ENCODE measurements at places on chromosomes 13 and 19.

DNA sequence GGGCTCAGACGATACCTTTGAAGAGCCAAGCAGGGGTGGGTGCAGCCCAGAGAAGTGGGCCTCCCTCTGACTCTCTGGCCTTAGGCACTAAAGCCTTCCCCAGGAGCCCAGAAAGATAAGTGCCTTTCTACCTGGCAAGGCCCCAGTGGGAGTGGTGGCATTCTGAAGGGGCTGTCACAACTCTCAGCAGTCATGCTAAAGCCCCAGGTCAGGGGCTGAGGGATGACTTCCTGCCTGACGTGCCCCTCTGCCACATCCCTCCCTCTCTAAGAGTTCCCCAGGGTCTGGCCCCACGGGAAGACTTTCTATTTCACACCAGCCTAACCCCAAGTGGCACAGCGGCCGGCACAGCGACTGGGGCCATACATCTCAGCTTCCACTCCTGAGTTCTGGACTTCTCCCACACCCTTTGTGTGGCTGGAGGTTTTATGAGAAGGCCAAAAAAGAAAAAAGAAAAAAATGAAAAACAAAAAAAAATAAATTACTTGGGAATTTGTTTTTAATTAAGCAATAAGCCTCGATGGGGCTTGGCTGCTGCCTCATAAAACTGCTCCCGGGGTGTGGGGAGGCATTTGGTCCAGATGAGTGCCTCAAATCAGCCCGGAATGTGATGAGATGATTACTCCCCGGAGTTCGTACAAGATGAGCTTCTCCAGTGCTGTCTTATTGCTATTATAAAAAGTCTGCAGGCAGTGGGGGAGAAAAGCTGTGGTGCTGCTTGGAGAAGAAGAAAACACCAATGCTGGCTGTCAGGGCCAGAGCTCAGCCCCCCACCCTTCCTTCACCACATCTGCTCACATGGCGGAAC lies 28.5 kb upstream of the PLEKHF1 start:
- no peak for DNase-seq

DNA sequence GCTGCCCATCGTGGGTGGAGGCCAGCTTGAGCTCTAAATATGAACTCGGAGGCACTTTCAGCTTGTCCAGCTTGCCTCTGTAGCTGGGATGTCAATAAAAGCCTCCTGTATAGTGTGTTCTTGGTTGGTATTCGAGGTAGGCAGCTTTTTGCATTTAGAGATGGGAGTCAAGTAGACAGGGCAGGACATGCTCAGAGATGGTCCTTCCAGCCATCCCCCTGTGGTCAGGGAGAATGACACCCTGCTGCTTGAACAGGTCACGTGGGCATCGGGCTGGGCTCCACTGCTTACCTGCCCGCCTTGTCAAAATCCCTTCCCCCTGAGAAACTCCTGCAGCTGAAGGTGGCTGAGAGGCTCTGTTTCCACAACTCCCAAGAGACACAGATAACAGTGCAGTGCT lies 302.5 kb downstream of the ZNF536 start:
- no peak for DNase-seq

- DNase-seq: no peak
Observed at GRCh38 chr19:6378041-6378440, 2.3 kb upstream of the PSPN start.

DNA sequence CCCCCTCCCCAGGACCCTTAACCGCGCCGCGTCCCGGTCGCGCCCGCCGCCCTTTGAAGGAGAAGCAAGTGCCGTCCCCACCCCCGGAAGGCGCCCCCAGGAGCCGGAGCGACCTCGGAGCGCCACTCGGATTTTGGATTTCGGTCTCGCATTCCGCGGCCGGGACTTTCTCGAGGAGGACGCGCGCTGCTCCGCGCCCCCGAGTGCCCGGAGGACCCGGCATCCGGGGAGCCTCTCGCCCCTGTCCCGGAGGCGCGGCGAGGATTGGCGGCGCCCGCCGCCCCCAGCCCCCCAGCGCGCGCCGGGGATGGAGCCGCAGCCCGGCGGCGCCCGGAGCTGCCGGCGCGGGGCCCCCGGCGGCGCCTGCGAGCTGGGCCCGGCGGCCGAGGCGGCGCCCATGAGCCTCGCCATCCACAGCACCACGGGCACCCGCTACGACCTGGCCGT lies 1.6 kb downstream of the MIDN start:
- DNase-seq: no peak

DNA sequence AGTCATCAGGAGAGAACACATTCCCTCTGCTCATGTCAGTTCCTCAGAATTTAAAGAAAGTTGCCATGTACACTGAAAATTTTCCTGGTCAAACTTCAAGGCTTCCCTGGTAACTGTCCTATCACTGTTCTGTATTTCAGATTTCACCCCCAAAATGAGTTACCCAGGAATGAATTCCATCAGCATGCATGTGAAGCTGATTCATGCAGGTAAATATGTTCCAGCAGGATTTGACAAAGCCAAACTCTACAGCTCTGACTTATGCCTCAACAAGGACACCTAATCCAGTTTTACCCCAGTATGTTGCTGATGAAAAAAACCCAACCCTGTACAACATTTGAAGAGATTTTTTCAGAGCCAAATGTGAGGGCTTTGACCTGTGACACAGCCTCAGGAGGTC lies 21.5 kb downstream of the LIG4 start:
- no peak for DNase-seq

- peak; percentile 12 for DNase-seq
Observed at GRCh38 chr13:42740753-42741152, 40.6 kb upstream of the FAM216B start.

DNA sequence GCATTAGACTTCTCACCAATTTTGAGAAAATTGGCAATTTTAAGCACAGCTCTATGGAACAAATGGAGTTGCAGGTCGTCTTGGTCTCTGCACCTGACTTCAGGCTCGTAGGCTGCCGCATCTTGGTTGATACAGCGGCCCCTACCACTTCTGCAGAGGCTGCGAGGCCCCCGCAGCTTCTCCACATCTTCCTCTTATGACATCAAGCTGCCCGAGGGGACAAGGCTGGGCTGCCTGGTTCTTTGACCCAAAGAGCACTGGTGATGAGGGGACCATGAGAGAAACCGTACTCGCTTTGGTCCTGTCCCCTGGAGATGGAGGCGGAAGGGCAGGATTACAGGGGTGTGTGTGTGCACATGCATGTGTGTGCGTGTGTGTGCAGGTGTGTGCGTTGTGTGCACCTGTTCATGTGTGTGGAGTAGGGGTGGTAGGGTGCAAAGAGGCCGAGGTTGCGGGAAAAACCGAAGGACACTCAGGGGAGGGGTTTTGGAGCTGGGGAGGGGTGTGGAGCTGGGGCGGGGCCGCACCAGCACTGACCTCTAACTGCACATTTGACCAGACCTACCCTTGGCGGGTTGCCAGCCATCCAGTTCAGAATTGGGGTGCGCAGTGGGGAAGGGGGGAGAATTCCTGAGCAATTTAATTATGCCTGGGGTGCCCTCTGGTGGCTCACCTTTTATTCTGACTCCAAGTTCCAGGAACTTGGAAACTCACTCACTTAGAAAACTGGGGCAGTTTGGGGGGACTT lies 65.1 kb upstream of the ARHGEF7 start:
- no peak for DNase-seq

DNA sequence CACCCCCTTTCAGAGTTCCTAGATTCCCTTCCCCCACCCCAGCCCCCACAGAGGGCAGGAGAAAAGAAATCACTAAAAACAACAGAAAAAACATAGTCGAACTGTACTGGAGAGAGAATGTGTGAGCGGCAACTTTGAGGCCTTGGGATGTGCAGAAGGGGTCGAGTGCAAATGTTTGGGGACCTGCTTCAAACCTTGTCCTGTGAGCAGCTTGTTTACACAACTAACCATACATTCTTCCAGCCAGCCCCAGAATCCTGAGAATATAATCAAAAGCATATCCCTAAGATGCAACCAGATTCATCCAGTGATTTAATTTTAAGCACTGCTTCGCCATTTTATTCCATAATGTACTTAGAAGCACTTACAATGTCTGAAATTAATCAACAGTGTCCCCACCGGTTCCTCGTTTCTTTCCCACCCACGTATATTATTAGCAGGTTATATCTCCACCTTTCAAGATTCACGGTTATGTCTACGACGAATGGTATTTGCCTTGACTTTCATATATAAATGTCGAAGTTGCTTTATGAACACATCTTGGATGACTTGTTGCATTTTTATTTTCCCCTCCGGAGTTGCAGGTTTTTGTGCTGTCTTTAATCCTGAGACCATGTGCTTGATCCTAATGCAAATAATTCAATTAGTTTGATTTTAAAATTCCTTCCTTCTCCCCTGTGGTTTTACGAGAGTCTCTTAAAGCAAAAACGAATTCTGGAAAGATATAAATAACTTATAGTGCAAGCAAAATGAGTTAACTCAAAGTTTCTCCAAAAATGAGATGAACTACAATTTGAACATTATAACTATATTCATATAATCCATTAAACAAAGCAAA lies 107.6 kb downstream of the ZIC5 start:
- DNase-seq: no peak

- no peak for DNase-seq
Observed at GRCh38 chr19:5837761-5838352, 1.6 kb downstream of the FUT6 start.

- DNase-seq: no peak
Observed at GRCh38 chr13:79625517-79625916, 144.6 kb downstream of the NDFIP2 start.

- no peak for DNase-seq
Observed at GRCh38 chr13:36763126-36763722, 55.8 kb upstream of the RFXAP start.

DNA sequence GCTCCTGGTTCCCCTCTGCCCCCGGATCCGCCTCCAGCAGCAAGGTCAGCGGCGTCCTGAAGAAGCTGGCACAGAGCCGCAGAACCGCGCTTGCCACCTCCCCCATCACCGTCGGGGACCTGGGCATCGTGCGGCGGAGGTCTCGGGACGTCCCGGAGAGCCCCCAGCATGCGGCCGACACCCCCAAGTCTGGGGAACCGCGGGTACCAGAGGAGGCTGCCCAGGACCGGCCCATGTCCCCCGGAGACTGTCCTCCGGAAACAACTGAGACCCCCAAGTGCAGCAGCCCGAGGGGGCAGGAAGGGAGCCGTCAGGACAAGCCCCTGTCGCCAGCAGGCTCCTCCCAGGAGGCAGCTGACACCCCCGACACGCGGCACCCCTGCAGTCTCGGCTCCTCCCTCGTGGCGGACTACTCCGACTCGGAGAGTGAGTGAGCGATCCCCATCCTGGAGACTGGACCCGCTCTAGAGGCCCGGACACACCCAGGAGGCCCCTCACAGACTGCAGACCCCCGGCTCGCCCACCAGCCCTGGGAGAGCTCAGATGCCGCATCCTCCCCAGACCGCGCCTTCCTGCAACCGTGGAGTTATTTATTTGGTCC lies 1.6 kb upstream of the MRI1 start:
- no peak for DNase-seq

DNA sequence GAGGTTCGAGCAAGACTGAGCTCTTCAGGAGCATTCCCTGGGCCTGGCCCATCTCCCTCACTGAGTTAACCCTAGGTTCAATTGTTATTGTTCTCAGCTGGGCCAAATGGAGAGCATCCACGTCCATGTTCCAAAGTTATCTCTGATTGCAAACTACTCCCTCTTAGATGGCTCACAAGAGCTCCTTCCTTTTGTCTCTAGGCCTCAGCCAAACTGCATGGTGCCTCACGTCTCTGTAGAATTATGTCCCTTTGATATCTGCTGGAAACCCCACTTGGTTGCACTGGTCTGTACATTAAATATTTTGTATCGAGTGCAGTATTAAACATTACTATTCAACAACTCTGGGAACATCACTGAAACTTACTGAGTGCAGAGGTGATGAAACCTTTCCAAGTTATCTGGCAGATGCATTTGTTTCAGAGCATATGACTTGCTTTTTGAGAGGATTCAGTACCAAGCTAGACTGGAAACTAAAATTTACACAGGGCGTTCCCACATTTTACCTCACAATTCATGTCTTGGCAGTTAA lies 38.1 kb downstream of the DOCK9 start:
- DNase-seq: no peak

DNA sequence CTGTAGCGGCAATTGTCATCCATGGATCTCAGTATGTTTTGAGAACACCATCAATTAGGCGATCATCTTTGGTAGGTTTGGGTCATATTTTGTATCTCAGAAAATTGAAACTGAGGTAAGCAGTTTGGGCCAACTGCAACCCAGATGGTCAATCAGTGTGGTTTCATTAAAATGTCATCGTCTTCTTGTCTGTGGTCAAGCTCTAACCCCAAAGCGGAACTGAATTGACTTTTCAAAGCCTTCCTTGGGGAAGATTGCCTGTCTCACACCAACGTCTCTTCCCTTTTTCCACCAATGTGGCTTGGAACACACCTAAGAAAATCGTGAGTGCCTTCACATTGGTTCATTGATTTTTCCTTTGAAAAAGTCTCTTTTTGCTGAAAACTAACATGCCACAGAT lies 56.3 kb upstream of the UBAC2 start:
- no peak for DNase-seq

GRCh38 chr19:8149261-8150094 lies at the start of gene FBN3:
FBN3 (minus strand) TSS chr19:8149592; CDS start chr19:8147480, 2,112 bp downstream.
- no peak for DNase-seq

DNA sequence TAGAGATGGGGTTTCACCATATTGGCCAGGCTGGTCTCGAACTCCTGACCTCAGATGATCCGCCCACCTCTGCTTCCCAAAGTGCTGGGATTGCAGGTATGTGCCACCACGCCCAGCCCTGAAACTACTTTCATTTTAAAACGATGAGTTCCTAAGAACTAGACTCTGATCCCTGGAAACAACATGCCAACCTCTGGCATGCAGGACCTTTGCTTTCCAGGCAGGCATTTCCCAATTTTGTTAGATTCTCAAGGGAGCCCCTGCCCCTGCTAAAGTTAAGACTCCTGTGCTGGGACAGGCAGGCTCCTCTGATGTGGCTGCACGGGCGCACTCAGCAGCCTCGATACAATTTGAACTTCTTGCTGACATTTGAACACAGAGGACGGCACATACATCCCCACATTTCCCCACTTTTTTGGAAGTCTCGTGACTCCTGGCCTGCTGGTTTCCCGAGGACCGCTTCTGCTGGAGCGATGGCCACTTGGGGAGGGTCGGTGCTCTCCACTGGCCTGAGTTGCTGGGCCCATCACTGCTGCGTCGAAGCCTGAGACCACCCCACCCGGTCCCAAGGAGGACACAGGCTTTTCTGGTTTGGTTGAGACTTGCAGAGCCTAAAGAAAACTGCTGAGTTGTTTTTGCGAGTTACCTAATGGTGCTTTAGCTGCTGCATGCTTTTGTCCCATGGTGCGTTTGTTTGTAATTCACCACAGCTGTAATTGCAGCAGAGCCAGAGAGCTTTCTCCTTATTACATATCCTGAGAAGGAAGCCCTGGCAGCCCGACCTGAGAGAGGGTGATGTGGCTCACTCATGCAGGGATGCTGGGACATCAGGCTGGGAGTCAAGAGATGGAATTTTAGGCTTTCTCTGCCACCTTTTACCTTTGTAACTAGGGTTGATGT lies 8.2 kb downstream of the ATP11A start:
- DNase-seq: peak; percentile 68

GRCh38 chr13:107035778-107036177 lies 467.8 kb upstream of the ARGLU1 start:
- DNase-seq: no peak

GRCh38 chr19:23949611-23950010 lies 34.9 kb downstream of the ZNF726 start:
- no peak for DNase-seq
